ENCODE measurements at places on chromosomes 7 and 10. TPM values are rescaled to one million over a fixed set of nuclear protein-coding genes. Genes with fewer than 3 reads are reported as not detected.

Gene STAMBPL1
- total RNA-seq, result 38.3 TPM

Gene CYP2W1
- not detected for total RNA-seq

Gene PRF1
- not detected for total RNA-seq

Gene SORCS3
- total RNA-seq, result not detected

Gene HOXA13
- total RNA-seq, result 12.2 TPM

DNA sequence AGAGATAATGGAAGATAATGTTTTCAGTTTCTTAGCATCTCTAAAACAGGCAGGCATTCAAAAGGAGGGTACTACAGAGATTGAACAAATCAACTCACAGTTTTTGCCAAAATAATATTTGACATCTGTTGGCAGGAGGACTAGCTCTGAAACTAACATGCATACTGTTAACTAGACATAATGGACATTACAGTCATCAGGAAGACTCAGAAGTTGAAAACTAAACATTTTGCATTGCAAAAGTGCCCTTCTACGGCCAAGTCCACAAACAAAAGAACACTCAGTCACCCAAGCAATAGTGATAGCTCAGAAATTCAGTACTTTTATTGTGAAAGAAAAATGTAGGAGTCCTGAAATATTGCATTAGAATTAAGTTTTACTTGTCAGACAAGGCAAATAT lies 399.0 kb downstream of the HGF start:
- no peaks in the 10 kb centered on the region for H3K36me3 ChIP-seq
- DNase-seq, result no peak
- no peak overlapping the region for H3K4me3 ChIP-seq
- no peak overlapping the region for H3K27ac ChIP-seq
- peaks cover 12% of the 10 kb centered on the region for H3K4me1 ChIP-seq

DNA sequence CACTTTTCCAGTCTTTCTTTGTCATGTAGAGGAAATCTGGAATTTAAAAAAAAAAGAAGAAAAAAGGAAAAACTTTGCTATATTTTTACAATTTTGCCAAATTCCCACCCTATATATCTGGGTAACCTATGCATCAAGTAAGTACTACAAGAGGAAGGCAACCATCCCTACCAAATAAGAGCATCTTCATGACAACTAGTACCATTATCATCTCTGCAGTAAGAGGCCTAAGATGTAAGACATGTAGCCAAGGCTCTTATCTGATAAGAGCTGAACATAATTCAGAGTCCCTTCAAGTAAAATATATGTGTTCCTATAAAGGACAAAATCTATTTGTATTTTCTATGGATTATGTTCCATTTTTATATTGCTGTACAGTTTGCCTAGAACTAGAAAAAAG lies 3.5 kb downstream of the THAP5 start:
- peaks cover 49% of the 10 kb centered on the region for H3K36me3 ChIP-seq
- no peak overlapping the region for H3K4me3 ChIP-seq
- peaks cover 36% of the 10 kb centered on the region for H3K4me1 ChIP-seq
- H3K27ac ChIP-seq, result no peak overlapping the region
- H3K27me3 ChIP-seq, result no peaks in the 10 kb centered on the region

GRCh38 chr7:105773030-105773460 lies 103.4 kb downstream of the ATXN7L1 start:
- DNase-seq, result no peak
- H3K27me3 ChIP-seq, result no peaks in the 10 kb centered on the region
- H3K36me3 ChIP-seq, result peaks cover 14% of the 10 kb centered on the region
- peak overlapping the region; percentile 21 for H3K27ac ChIP-seq
- no peak overlapping the region for H3K4me3 ChIP-seq
- H3K4me1 ChIP-seq, result peaks cover 90% of the 10 kb centered on the region

GRCh38 chr10:126104767-126105166 lies 208.4 kb downstream of the FANK1 start:
- peaks cover 7% of the 10 kb centered on the region for H3K4me1 ChIP-seq
- no peaks in the 10 kb centered on the region for H3K36me3 ChIP-seq
- no peak for DNase-seq
- H3K27me3 ChIP-seq, result no peaks in the 10 kb centered on the region

- H3K4me1 ChIP-seq, result peaks cover 29% of the 10 kb centered on the region
- DNase-seq, result peak; percentile 37
- no peak overlapping the region for H3K4me3 ChIP-seq
- 0 out of 2 replicates have a peak overlapping the region, but pooled peaks have one; percentile 8 for H3K27ac ChIP-seq
- no peaks in the 10 kb centered on the region for H3K27me3 ChIP-seq
Observed at GRCh38 chr7:77651575-77652162, 44.6 kb upstream of the RSBN1L start.

- no peaks in the 10 kb centered on the region for H3K4me1 ChIP-seq
- no peak overlapping the region for H3K27ac ChIP-seq
- DNase-seq, result no peak
- H3K27me3 ChIP-seq, result no peaks in the 10 kb centered on the region
- no peaks in the 10 kb centered on the region for H3K36me3 ChIP-seq
Observed at GRCh38 chr10:132199268-132199853, 12.6 kb downstream of the DPYSL4 start.

DNA sequence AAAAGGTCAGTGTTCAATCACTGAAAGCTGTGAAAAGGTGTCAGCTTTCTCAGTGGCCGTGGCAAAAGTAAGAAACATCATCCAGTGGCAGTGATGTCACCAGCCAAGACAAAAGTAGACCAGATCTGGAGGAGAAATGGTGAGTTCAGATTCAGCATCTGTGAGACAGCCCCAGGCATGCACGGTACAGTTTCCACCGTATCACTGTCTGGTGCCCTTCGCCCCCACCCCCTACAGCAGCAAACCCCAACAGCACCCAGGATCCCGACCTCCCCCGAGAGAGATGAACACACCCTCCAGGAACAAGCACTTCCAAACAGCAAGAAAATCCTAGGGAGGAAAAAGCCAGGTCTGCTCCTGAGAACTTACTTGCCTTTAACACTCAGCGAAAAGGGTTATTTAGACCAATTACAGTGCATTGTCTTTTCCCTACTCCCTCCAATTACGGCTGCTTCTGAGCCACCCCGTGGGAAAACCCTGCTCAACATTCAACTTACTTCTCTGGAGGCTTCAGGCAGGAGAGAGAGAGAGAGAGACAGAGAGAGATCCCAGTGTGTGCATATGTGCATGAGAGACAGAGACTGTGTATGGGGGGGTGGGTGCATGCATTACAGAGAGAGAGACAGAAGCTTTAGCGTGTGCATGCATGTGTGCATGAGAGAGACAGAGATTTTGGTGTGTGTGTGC lies 189.6 kb downstream of the GRID1 start:
- no peak for DNase-seq
- no peaks in the 10 kb centered on the region for H3K27me3 ChIP-seq
- H3K4me3 ChIP-seq, result no peak overlapping the region

DNA sequence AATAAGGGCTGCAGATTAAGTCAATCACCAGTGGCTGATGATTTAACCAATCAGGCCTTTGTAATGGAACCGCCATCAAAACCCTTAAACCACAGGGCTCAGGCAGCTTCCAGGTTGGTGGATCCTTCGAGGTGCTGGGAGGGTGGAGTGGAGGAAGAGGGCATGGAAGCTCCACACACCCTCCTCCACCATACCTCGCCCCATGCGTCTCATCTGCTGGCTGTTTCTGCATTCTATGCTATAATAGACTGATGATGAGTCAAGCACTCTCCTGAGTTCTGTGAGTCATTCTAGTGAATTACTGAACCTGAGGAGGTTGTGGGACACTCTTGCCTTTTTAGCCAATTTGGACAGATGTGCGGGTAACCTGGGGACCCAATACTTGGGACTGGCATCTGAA lies 43.9 kb downstream of the CHST15 start:
- DNase-seq, result peak; percentile 41
- peaks cover 4% of the 10 kb centered on the region for H3K27me3 ChIP-seq
- H3K27ac ChIP-seq, result no peak overlapping the region

GRCh38 chr10:43136995-43137716 lies 1.1 kb upstream of the CSGALNACT2 start:
- H3K4me3 ChIP-seq, result peak overlapping the region; percentile 96
- H3K36me3 ChIP-seq, result peaks cover 12% of the 10 kb centered on the region
- DNase-seq, result no peak
- H3K4me1 ChIP-seq, result peaks cover 45% of the 10 kb centered on the region
- H3K27ac ChIP-seq, result peak overlapping the region; percentile 99

GRCh38 chr7:55250313-55250712 lies 114.8 kb upstream of the LANCL2 start:
- no peak overlapping the region for H3K27ac ChIP-seq
- H3K4me3 ChIP-seq, result no peak overlapping the region
- peaks cover 2% of the 10 kb centered on the region for H3K27me3 ChIP-seq
- DNase-seq, result no peak
- H3K36me3 ChIP-seq, result no peaks in the 10 kb centered on the region

DNA sequence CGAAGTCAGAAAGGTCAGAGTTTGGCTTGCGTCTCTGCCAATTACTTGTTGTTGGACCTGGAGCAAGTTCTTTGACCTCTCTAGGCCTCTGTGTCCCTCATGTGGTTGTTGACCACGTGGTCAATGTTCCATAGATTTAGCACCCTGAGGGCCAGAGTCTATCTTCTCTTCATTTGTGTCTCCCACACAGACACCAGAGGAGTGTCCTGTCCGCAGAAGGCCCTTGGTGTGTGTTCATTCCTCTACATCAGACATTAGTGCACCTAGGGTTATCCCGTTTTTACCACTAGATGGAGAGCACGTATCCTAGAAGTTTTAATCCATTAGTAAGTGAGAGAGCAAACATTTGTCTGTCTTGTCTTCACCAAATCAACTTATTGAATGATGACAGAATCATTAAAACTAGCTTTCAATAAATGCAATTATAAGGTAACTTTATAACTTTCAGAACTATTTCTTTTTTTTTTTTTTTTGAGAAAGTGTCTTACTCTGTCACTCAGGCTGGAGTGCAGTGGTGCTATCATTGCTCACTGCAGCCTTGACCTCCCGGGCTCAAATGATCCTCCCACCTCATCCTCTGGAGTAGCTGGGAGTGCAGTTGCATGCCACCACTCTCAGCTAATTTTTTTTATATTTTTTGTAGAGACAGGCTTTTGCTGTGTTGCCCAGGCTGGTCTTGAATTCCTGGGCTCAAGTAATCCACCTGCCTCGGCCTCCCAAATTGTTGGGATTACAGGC lies 122.5 kb upstream of the ANKRD1 start:
- peak; percentile 19 for DNase-seq
- no peak overlapping the region for H3K4me3 ChIP-seq
- no peaks in the 10 kb centered on the region for H3K4me1 ChIP-seq
- no peaks in the 10 kb centered on the region for H3K36me3 ChIP-seq
- peaks cover 28% of the 10 kb centered on the region for H3K27me3 ChIP-seq
- no peak overlapping the region for H3K27ac ChIP-seq

- DNase-seq, result no peak
- no peak overlapping the region for H3K27ac ChIP-seq
- peaks cover 3% of the 10 kb centered on the region for H3K36me3 ChIP-seq
- H3K4me1 ChIP-seq, result no peaks in the 10 kb centered on the region
Observed at GRCh38 chr7:134334408-134334807, 17.7 kb upstream of the SLC35B4 start.
